AG09309 (cell line): ENCODE measurements at places on chromosomes 7 and 10.

GRCh38 chr10:412109-412508 is 276.9 kb downstream of the ZMYND11 start:
- no peak for DNase-seq

DNA sequence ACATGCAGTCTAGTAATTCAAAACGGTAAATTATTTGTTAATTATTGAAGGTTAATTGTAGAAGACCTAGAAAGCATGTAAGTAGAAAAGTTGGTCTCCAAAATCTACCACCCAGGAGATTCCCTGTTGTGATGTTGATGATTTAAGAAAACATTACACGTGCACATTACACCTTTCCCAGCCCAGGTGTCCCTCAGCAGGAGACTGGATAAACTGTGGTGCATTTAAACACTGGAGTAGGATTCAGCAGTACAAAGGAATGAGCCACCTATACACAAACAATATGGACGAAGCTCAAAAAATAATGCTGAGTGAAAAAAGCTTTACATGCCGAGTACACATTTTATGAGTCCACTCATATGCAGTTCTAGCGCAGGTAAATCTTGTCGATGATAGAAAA is 109.0 kb upstream of the STARD3NL start:
- no peak for DNase-seq

DNA sequence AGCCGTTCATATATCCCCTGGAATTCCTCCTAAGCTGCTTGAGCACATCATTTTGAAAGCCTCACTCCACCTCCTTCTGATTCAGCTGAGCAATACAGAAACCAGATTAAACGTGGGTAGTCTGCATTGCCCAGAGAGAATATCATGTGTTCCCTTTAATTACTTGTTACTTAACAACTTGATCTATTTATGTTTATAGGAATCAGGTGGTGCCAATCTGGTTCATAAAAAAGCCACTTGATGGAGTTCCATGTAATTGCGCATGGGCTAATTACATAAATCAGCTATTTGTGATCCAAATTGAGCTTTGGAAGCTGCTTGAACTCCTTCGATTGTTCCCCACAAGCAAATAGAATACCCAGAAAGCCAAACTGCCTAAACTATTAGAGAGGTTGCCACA is 114.7 kb upstream of the ADCY1 start:
- no peak for DNase-seq

DNA sequence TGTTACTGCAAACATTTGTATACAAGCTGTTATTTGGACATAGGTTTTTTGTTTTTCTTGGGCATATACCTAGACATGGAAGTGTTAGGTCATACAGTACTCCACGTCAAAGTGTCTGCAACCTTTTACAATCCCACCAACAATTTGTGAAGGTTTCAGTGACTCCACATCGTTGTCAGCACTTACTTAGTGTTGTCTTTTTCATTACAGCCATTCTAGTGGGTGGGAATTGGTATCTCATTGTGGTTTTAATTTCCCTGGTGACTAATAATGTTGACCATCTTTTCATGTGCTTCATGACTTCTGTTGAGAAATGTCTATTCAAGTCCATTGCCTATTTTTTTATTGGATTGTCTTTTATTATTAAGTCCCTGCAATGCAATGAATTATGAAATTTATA is 95.0 kb downstream of the UBE3C start:
- peak; percentile 47 for DNase-seq

DNA sequence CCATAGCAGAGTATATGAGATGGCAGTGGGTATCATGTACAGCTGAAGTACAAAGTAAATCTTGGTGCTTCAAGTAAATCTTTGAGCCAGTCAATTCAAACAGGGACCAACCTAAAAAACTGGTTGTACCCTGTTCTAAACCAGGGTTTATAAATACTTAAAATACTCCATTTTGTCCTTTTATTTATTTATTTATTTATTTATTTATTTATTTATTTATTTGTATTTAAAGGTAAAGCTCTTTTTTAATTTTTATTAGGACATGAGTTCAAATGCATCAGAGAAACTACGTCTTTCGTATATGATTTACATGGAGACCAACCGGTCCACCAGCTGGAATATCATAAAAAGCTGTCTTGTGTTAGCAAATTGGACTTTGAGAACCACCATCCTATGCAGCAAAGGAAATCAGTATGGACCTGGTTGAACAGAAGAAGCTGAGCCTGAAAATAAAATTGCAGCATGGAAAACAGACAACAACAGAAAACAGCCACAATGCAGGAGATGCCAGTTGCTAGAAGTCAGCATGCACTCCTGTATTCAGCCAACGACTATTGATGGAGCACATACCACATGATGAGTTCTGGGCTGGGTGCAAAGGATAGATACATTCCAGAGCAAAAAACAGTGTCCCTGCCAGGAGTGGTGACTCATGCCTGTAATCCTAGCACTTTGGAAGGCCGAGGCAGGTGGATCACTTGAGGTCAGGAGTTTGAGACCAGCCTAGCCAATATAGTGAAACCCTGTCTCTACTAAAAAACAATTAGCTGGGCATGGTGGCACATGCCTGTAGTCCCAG is 60.0 kb downstream of the PLXNA4 start:
- DNase-seq = peak; percentile 21

GRCh38 chr7:98755138-98755898 is 114.5 kb downstream of the TMEM130 start:
- DNase-seq = no peak

- no peak for DNase-seq
Measured at GRCh38 chr10:116260599-116260998, 12.4 kb downstream of the GFRA1 start.

DNA sequence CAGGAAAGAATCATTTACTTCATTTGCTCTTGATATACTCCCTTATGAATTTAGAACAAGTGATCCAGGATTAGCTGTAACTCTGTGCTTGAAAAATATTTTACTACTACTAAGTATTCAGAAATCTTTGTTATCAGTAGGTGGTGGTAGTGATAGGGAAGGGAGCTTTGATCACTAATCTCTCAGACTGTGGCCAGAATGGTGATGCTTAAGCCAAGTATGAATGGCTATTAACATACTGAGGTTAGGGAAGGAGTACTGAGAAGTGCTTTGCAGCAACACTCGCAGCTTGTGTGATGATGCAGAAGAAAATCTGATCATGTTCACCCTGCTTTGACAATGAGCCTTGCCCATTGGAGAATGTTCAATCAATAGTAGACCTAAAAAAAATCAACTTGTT is 29.3 kb downstream of the AP3M1 start:
- no peak for DNase-seq

DNA sequence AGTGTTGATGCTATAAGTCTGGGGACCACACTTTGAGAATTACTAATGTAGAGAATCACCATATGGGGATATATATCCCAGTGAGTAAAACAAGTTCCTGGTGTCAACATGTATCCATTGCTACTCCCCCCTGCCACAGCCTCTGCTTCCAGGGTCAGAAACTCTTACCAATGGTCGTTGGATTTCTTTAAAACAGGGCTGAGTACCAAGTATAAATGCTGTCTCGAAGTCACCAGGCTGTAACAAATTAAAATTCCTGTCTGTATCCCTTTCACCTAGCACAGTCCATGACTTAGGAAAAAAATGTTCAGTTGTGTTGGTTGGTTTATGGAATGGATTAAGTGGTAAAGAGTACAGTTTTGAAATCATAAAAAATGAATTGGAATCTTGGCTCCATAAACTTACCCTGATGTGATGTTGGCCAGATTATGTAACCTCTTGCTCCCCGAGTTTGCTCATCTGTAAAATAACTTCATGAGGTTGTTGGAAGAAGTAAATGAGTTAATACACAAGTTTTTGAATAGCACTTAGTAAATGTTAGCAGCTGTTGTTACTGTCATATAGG is 364.0 kb upstream of the LRGUK start:
- DNase-seq = peak; percentile 34

DNA sequence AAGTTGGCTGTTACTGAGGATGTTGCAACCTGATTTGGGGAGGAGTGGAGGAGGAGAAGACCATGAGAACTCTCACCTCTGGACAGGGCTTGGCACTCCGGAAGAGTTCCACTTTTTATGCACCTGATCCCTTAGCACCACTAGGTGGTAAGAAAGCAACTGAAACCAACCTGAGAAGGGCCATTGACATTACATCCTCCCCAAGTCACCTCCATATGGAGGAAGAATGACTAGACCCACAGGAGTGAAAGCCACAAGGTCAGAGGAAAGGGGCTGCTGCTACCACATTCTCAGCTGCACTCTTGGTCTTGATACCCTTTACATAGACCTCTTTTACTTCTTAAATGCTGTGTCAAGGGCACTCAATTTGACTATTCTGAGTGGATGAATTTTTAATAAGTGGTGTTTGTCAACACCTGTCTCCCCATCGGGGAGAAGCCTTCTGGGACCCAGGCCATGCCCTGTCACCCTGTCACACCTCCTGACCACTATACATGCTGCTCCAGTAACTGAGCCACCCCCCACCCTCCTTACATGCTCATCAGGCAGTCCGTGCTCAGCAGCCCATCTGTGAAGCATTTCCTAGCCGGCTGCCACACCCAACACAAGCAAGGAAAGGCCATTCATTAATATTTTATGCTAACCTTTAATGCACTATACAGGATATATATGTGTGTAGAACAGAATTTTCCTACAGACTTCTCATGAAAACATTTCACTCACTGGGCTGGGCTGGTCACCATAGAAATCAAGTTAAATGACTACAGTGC is 362.9 kb downstream of the GFRA1 start:
- no peak for DNase-seq

GRCh38 chr10:88538048-88538447 is 45.1 kb downstream of the RNLS start:
- DNase-seq = peak; percentile 28

DNA sequence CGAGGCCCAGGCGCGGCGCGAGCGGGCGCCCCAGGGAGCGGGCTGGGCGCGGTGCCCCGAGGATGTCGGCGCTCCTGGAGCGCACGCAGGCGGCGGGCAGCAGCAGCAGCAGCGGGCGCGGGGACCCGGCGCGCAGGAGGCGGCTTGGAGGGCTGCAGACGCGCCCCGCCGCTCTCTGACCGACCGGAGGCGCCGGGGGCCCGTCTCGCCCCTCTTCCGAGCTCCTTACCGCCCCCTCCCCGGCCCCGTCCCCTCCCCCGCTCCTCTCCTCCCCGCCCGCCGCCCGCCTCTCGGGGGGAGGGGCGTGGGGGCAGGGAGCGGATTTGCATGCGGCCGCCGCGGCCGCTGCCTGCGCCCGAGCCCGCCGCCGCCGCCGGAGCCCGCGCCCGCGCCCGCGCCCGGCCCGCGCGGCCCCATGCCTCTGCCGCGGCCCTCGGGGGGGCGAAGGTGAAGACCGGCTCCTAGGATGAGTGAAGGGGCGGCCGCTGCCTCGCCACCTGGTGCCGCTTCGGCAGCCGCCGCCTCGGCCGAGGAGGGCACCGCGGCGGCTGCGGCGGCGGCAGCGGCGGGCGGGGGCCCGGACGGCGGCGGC is at the start of gene NRG3:
Gene NRG3, plus strand, starts transcription at position 320 of the 592 bp plus-strand sequence.
- DNase-seq = no peak

DNA sequence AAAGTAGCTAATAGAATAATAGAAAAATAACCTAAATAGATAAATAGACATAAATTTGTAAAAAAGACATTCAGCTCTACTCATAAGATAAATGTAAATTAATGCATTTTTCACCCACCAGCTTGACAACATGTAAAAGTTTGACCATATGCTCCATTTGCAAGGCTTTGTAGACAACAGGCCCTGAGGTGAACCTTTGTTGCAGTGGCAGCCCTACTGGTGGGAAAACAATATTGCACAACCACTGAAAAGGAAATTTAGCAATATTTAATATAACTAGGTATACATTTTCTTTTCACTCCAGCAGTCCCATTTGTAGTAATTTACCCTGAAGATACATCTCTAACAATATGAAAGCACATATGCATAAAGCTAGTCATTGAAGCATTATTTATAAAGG is 39.0 kb upstream of the ADRA2A start:
- DNase-seq = no peak

DNA sequence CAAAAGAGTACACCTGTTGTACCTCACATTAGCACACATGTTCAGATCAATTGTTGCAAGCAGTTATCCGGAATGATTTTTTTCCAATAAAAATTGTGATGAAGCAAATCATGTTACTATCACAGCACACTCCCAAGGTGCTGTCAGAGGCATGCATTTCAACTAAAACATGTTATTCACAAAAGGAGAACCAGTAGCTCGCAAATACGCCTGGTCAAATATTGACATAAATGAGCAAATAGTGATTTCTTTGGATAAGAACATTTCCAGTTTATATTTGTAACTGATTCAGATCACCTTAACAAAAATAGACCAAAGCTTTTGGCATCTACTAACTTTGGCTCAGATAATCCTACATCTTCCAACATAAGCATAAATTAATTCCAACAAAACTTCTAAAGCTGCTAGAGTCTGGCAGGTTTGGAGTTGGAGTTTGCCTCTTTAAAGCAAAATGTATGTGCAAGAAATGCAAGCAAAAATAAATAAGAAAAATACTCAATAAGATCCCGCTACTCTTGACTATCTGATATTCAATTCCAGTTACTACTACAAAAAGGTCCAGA is 208.0 kb downstream of the SFMBT2 start:
- DNase-seq = no peak

- DNase-seq = no peak
Measured at GRCh38 chr7:95687759-95688343, 84.5 kb upstream of the DYNC1I1 start.

DNA sequence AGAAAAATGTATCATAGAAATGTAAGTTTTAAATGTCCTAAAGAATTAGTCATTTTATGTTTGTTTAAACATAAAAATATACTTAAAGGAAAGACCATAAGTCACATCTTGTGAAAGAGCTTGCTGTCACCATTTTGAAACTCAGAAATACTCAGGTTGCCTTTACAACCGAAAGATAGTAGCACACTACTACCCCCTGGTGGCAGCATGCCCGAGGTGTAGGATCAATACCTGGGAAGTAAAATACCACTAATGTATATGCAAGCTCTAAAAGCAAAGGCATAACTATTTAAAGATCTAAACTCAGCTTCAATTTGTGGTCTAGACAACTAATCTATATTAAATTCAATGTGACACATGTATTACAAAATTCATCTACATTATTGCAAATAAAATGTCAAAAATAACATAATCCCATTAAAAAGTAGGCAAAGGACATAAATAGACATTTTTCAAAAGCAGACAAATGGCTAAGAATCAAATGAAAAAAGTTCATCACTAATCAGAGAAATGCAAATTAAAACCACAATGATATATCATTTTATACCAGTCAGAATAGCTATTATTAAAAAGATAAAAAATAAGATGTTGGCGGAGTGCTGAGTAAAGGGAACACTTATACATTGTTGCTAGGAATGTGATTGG is 47.7 kb upstream of the FGL2 start:
- DNase-seq = peak; percentile 35

DNA sequence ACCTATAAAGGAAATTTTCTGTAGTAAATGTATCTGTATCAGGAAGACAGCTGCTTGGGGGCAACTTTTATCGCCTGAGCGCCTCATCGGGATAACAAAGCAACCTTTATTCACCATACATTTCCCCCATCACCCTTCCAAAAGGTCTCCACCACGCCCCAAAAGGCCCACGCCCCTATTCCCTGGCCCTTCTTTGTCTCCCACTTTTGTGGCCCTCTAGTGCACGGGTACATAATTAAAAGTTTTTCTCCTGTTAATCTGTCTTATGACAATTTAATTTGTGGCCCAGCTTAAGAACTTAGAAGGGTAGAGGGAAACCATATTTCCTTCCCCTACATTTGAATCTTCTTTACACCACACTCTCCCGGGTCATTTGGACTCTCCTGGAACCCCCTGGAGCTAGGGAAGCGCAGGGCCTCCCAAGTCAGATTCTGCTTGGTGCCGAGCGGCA is 625 bp downstream of the RP9 start:
- no peak for DNase-seq
